ENCODE measurements at places on chromosomes 7 and 10.
A peak's percentile ranks its signal among the peaks of the same experiment; 100 is the strongest.

GRCh38 chr7:123580406-123581161 lies 21.0 kb upstream of the ASB15 start:
- H3K4me3 ChIP-seq = no peak overlapping the region
- H3K27me3 ChIP-seq = no peaks in the 10 kb centered on the region
- no peak overlapping the region for H3K27ac ChIP-seq
- peak; percentile 48 for DNase-seq
- no peaks in the 10 kb centered on the region for H3K36me3 ChIP-seq

DNA sequence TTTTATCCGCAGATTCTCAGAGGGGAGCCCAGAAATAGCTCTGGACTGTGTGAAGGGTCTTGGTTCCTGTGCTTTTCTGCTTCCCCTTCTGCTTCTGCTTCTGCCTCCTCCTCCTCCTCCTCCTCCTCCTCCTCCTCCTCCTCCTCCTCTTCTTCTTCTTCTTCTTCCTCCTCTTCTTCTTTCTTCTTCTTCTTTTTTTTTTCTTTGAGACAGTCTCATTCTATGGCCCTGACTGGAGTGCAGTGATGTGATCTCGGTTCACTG lies 11.6 kb downstream of the PDZD7 start:
- no peak for DNase-seq
- H3K27me3 ChIP-seq = peaks cover 17% of the 10 kb centered on the region
- no peaks in the 10 kb centered on the region for H3K36me3 ChIP-seq

GRCh38 chr7:18020138-18020715 lies 7.4 kb downstream of the PRPS1L1 start:
- no peaks in the 10 kb centered on the region for H3K36me3 ChIP-seq
- DNase-seq = no peak
- H3K27ac ChIP-seq = no peak overlapping the region
- no peak overlapping the region for H3K4me3 ChIP-seq
- H3K27me3 ChIP-seq = no peaks in the 10 kb centered on the region

- H3K27ac ChIP-seq = no peak overlapping the region
- no peaks in the 10 kb centered on the region for H3K36me3 ChIP-seq
Observed at GRCh38 chr10:69865450-69865849, 63.7 kb downstream of the COL13A1 start.

DNA sequence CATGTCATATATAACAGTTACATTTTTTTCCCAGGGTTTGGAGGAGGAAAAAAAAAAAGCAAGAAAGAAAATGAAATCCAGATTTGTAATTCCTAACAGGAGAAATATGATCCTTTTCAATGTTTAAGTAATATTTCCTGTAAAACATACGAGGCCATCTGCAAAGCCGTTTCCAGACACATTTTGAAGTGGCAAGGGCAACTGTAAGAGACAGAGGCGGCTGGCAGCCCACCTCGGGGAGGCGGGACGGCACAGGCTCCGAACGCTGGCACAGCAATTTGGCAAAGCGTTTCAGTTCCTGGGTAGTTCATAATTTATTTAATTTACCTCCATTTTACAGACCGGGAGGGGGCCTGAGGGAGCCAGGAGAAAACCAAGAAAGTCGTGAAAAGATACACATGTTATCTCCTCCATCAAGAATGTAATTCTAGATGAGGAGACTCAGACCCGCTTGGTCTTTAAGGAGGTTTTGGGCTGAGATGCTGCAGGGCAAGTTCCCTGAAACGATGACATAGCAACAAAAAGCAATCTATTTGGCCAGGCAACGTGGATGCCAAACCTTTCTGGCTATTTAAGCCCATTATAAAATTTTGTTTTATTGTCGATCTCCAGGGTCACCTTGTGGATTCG lies 448.5 kb upstream of the MKI67 start:
- H3K36me3 ChIP-seq = no peaks in the 10 kb centered on the region
- DNase-seq = no peak
- H3K4me3 ChIP-seq = no peak overlapping the region
- no peak overlapping the region for H3K27ac ChIP-seq
- peaks cover 4% of the 10 kb centered on the region for H3K27me3 ChIP-seq
- H3K4me1 ChIP-seq = peaks cover under 1% of the 10 kb centered on the region

DNA sequence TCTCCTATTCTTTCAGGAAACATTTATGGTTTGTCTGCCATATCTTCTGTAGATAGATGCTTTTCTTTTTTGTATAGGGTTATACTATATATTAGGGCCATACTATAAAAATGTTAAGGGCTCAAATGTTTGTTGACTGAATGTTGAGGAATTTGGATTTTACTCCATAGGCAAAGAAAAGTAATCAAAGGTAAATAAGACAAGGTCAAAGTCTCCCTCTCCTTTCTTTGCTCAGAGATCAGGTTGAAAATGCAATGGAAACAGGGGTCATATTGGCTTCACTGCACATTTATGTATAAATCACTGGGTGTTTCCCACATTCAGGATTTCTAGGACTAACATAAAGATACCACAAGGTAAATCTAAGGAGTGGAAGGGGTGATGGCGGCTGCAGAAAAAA lies 291.4 kb upstream of the FZD8 start:
- H3K4me3 ChIP-seq = no peak overlapping the region
- no peaks in the 10 kb centered on the region for H3K27me3 ChIP-seq
- DNase-seq = no peak
- H3K4me1 ChIP-seq = no peaks in the 10 kb centered on the region
- no peak overlapping the region for H3K27ac ChIP-seq
- no peaks in the 10 kb centered on the region for H3K36me3 ChIP-seq

DNA sequence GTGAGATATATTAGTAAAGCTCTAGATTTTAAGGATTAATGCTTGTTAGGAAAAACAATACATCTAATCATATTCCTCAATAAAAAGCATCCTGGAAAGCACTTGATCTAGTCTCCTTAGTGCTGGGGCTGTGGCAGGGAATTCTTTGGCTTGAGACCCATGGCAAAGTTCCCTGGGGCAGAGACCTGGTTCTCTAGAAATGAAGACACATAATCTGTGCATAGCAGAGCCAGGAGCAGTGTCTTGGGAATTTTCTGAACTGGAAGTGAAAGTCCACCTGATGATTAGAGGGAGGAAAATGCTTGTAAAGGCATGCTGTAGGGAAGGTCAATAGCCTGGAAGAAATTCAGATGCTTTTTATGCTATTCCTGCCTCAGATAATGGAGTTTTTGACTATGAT lies 247.4 kb downstream of the CDK14 start:
- H3K4me1 ChIP-seq = no peaks in the 10 kb centered on the region
- no peaks in the 10 kb centered on the region for H3K27me3 ChIP-seq
- no peak overlapping the region for H3K27ac ChIP-seq
- H3K36me3 ChIP-seq = peaks cover 8% of the 10 kb centered on the region

DNA sequence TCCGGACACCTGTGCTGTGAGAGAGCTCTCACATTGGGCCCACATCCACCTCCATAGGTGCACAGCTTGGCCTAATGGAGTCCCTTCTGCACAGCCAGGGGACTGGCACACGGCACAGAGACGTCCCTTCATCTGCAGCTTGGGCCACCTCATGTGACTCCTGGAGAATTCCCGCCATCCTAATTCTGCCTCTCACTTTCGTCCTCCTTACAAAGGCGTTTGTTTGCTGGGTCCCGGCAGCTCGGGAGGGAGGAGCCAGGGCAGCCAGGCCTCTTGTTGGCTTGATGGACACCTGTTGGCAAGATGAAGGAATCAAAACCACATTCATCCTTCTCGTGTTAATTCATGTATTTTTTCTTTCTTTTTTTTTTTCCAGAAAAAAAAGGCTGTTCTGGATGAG lies 30.7 kb upstream of the TTYH3 start:
- H3K27me3 ChIP-seq = no peaks in the 10 kb centered on the region
- no peak overlapping the region for H3K27ac ChIP-seq
- DNase-seq = no peak
- no peaks in the 10 kb centered on the region for H3K4me1 ChIP-seq
- H3K36me3 ChIP-seq = peaks cover 8% of the 10 kb centered on the region

DNA sequence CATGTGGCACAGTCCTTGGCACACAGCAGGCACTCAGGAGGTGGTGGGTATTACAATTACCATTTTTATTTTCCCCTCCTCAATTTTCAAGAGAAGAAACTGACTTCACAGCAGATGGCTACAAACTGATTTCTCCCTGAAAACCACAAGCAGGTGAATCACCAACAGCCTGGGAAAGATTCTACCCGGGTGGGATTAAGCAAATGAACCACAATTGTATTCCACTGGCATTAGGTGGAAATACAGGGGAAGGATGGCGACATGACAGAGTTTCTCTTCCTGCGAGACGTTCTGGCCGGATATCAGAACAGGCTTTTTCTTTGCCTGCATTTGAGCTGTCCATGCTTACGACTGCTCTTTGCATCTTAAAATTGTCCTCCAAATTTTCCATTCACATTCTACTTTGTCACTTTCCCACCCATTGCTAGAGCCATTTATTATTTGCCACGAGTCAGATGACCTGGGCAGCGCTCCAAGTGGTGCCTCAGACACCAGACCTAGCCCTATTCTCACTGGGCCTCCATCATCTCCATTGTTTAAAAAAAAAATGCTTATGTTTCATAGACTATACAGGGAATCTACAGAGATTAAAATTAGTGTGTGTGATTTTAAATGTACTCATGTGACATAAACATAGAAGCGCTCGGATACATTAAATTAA lies 4.6 kb downstream of the DENND11 start:
- no peak for DNase-seq
- H3K36me3 ChIP-seq = no peaks in the 10 kb centered on the region
- H3K27me3 ChIP-seq = no peaks in the 10 kb centered on the region
- H3K4me3 ChIP-seq = no peak overlapping the region
- peaks cover 4% of the 10 kb centered on the region for H3K4me1 ChIP-seq

GRCh38 chr7:42627101-42627500 lies 284.8 kb downstream of the C7orf25 start:
- no peaks in the 10 kb centered on the region for H3K27me3 ChIP-seq
- no peak overlapping the region for H3K27ac ChIP-seq
- DNase-seq = no peak
- H3K4me3 ChIP-seq = no peak overlapping the region

- H3K36me3 ChIP-seq = no peaks in the 10 kb centered on the region
- no peak overlapping the region for H3K4me3 ChIP-seq
- H3K4me1 ChIP-seq = no peaks in the 10 kb centered on the region
- no peak overlapping the region for H3K27ac ChIP-seq
- no peak for DNase-seq
- no peaks in the 10 kb centered on the region for H3K27me3 ChIP-seq
Observed at GRCh38 chr10:26357203-26357602, 80.9 kb upstream of the APBB1IP start.
